ENCODE measurements at places on chromosomes 5 and 9.

DNA sequence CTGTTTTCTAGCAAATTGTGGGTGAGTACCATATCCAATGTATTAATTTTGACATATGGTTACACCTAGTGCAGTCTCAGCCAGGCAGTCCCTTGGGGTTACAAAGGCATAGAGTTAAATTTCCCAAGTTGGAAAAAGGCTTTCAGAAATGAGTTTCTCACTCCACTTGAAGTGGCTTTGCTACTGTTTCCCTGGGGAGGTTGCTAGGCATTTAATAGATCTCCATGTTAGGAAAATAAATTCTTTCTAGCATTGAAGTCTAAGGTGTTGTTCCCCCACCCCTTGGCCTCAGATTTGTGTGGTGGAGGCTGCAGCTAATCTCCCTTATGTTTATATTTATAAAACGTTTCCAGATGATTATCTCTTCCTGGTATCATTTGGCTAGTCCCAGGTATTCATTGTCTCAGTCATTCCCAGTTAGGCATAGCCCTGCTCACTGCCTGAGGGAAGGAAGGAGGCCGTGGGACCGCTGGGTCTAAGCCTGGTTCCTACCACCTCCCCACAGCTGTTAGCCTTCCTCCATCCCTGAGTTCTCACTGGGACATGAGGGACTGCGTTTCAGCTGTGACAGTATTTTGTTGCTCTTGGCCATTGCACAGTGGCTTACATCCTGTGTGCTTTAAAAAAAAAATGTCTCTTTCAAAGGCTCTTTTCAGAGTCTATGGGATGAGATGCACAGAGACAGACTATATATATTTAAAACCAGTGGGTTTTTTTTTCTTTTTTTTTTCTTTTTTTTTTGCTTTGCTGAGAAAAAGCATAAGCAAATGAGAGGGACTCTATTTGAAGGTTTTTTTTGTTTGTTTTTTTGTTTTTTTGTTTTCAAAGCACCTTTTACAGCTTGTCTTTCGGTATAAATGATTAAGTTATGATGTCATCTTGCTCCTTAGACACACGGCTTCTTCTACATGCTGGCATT lies 121.5 kb downstream of the MAST4 start:
- no peak for DNase-seq

GRCh38 chr9:107338911-107339659 lies 56.0 kb downstream of the RAD23B start:
- DNase-seq, result no peak

DNA sequence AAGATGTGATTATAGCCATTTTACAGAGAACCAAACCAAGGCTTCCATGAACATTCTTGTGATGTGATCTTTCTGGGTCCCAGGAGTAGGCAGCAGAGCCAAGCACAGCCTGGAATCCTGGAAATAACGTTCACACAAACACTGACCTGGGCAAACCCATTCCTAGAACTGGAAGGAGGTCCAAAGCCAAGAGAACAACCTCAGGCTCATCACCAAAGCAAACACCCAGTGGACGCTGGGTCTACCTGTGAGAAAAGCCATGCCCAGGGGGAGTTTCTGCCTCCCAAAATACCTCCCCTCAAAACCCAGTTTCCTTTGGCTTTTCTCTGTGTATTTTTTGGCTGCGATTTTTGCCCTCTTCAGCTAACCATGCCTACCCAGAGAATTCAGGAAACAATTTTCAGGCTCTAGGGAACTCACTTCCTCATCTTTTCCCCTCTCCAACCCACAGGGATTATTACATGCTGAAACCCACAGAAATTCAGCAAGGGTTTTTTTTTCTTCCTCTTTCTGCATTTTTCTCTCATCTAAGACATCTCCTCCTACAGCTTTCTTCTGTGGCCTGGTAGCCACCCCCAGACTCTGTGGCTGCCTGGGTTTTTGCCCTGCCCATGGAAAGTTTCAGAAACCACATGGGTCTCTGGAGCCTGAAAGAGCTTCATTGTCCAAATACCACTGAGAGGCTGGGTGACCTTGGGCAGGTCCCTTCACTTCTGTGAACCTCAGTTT lies 75.0 kb downstream of the TNC start:
- DNase-seq, result no peak

DNA sequence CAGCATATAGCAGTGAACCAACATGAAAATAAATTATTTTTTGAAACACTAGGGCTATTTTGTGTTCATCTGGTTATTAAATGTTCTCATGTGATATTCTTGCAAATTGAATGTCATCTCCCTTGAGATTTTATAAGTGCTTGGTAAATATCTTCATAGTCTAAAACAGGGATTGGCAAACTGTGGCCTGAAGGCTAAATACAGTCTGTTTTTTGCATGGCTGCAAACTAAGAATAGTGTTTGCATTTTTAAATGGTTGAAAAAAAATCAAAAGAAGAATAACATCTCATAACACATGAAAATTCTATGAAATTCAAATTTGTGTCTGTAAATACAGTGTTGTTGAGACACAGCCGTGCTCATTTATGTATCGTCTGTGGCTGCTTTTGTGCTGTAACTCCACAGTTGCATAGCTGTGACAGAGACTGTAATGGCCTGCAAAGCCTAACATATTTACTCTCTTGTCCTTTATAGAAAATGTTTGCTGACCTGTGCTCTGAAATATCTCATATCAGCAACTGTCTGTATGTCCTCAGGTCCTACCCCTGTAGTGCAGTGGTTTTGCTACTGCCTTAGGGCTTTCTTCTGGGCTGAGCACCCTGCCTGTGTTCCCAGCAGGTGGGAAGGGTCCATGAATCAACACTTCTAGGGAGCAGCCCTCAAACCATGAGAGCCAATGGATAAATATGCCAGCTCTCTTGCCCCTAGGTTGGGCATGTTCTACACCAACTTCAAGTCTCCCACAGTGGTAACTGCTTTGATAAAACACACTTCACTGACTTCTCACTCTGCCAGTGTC lies 41.7 kb upstream of the ARRDC3 start:
- DNase-seq, result no peak

GRCh38 chr5:116409591-116410296 lies 164.9 kb downstream of the SEMA6A start:
- DNase-seq, result no peak

- DNase-seq, result no peak
These were observed 411.1 kb upstream of the NUDT12 start for GRCh38 chr5:103973669-103974068.

DNA sequence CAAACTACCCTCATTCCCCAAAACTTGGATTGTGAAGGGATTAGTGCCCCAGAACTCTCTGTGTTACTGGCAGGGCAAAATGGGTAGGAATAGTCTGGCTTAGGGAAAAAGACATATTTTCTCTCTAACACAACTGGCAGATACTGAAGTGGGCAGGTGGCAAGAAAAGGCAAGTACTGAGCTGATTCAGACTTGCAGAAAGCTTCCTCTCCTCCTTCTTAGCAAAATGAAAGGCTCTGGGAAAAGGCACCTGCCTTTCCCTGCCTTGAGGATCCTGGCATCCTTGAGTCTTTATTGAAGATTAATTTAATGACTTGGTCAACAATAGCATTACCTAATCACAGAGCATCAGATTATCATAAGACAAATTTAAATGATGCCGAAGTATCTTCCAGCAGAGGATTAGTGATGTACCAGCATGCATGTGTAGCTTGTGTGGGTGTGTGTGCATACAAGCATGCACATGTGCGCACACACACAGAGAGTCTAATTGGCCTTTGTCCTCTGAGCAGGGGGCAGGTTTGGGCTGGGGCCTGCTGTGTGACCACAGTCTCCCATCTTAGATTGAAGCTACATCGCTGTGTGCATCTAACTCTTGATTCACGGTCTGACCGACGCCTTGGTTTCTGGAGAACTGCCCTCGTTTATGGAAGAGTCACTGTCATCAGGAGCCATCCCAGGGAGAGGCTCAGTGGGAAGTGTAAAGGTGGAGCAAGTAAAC lies 294.8 kb downstream of the AOPEP start:
- no peak for DNase-seq

- no peak for DNase-seq
These were observed 351.3 kb downstream of the NTRK2 start for GRCh38 chr9:85020791-85021190.

GRCh38 chr9:104899759-104900247 lies 28.2 kb downstream of the ABCA1 start:
- no peak for DNase-seq

DNA sequence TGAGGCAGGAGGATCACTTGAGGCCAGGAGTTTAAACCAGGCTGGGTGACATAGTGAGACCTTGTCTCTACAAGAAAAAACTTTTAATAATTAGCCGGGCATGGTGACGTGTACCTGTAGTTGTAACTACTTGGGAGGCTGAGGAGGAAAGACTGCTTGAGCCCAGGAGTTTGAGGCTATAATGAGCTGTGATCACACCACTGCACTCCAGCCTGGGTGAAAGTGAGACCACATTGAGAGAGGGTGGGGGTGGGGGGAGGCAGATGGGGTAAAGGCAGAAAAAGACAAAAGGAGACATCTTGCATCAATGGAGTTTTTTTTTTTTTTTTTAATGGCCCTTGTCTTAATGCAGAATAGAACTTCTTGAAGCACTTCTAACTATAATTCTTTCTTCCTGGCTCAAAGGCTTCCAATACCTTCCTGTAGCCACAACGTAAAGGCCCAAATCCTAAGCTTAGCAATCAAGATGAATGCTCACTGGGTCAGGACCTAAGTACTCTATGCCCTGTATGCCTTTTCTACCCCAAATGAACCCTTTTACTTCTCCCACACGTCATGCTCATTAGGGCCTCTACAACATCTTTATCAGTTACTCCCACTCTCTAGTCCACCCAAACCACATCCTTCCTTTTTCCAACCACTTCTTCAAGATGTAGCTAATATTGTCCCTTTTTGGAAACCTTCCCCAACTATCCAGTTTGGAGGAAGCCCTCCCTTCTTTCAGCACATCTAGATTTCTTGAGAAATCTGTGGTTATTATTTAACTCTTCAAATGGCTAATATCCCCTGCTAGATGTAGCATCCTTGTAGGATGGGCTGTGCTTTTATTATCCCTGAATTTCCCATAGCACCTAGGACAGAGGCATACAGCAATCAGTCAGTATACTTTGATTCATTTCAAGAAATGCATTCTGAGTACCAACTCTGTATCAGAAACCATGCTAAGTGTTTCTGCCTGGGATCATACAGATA lies 40.8 kb downstream of the CSF2 start:
- DNase-seq, result no peak

GRCh38 chr9:17994695-17995425 lies 416.0 kb downstream of the SH3GL2 start:
- DNase-seq, result no peak

DNA sequence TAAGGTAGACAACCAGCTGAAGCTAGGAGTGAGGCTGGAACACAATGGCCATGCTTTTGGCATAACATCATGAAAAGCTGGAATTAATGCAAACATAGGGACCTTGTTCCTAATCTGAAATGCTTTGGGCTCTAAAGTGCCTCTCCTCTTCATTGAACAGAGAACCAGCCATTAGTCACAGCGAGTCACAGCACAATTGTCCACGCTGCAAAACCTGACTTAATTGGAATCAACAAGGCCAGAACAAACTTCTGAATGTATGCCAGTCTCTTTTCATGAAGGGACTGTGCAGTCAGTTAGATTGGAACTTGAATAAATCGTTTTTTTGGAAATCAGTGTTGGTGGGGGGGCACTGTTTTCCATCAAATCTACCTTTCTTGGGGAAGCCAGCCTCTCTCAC lies 96.5 kb downstream of the JAKMIP2 start:
- no peak for DNase-seq

All from activated CD4-positive, CD25-positive, alpha-beta regulatory T cell (primary cell).